ENCODE measurements at places on chromosomes 3 and 15.

GRCh38 chr3:171687064-171687463 is 123.2 kb downstream of the PLD1 start:
- no peak for DNase-seq

DNA sequence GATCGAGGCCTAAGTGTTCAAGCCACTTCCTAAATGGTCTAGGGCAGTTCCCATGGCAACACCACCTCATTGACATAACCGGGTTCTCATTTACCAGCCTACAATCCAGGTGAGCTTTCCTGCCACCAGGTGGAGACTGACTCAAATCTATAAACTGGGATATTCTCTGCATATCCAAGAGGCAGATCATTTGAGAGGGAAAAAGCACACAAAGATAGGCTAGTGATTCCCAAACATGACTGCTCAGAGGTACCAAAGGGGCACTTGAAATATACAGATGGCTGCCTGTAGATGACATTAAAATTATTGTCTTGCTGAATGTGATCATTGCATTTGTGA is 141.3 kb upstream of the PROK2 start:
- peak; percentile 24 for DNase-seq

DNA sequence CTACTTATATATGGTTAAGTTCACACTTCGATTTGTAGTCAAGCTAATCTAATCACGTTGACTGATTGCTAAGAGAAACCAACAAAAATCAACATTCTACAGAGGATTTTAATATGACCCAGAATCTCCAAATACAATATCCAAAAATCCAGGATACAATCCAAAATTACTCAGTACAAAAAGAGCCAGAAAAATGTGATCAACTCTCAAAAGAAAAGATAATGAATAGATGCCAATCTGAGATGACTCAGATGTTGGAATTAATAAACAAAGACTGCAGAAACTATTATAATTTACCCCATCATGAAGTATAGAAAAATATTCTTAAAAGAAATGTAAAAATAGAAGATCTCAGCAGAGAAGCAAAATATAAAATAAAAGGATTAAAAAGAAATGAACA is 22.3 kb downstream of the HACL1 start:
- DNase-seq: no peak

- DNase-seq: no peak
These were observed 22.0 kb upstream of the MUC20 start for GRCh38 chr3:195698647-195699387.

DNA sequence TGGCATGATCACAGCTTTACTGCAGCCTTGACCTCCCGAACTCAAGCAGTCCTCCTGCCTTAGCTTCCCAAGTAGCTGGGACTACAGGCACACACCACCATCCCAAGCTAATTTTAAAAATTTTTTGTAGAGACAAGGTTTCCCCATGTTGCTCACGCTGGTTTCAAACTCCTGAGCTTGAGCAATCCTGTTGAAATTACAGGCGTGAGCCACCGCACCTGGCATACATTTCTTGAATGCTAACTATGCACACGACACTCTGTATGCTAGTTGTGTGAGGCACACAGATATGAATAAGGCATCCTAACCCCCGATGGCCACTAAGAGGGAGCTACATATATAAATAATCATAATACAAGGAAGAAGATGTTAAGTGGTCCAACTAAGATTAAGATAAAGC is 64.9 kb downstream of the CDC25A start:
- no peak for DNase-seq

DNA sequence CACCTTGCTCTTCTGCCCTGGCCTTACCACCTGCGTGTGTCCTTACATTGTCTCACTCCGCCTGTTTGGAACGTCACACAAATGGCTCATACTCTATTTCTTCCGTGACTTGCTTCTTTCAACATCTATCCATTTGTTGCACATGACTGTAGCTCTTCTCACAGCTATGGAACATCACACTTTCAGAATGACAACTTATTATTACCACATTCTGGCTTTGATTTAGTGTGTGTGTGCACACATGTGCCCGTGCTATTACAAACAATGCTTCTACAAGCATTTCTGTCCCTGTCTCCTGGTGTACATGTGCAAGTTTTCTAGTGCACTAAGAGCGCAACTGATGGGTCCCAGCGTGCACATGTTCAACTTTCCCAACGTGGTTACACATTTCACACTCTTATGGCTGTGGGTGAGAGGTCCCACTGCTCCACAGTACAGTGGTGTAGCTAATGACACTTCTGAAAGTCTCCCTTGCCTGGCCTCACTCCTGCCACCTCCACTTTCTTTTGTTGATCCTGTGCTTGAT is 37.8 kb downstream of the PTH1R start:
- DNase-seq: peak; percentile 24

Data from activated CD4-positive, alpha-beta T cell treated with anti-CD3 and anti-CD28 coated beads for 48 hours (primary cell).